ENCODE measurements at places on chromosomes 16 and 17. TPM values are rescaled to one million over a fixed set of nuclear protein-coding genes. Genes with fewer than 3 reads are reported as not detected.

DNA sequence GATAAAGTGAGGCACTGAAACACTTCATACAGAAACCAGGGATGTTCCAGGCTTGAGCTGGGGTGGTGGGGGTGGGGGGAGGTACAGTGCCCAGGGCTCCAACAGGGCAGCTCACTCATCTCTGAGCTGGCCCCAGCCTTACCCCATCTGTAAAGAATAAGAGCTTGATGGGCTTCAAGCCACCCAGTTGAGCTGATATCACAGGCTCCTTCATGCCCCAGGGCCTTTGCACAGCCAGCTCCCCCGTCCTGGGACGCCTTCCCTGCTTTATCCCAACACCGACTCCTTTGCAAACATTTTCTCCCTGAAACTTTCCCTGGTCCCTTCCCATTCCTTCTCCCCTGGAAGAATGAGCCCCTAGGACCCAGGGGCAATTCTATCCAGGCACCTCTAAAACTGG, 261.7 kb downstream of the PARN start:
- DNase-seq, result no peak

GRCh38 chr16:11857161-11857560, 5.8 kb upstream of the RSL1D1 start:
- no peak for DNase-seq

DNA sequence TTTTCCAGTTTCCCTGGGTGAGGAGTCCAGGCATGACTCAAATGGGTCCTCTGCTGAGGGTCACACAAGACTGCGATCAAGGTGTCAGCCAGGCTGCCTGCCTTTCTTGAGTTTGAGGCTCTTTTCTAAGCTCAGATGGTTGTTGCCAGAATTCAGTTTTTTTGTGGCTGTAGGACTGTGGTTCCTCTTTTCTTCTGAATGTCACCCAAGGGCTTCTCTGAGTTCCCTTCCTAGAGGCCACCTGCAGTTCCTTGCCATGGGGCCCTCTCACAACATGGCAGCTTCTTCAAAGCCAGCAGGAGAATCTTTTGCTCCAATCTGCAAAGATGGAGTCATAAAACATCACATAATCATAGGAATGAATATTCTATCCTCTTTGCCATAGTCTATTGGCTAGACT, 17.5 kb downstream of the LIMD2 start:
- DNase-seq, result no peak

GRCh38 chr16:11630046-11630767, 38.0 kb upstream of the SNN start:
- DNase-seq, result no peak

DNA sequence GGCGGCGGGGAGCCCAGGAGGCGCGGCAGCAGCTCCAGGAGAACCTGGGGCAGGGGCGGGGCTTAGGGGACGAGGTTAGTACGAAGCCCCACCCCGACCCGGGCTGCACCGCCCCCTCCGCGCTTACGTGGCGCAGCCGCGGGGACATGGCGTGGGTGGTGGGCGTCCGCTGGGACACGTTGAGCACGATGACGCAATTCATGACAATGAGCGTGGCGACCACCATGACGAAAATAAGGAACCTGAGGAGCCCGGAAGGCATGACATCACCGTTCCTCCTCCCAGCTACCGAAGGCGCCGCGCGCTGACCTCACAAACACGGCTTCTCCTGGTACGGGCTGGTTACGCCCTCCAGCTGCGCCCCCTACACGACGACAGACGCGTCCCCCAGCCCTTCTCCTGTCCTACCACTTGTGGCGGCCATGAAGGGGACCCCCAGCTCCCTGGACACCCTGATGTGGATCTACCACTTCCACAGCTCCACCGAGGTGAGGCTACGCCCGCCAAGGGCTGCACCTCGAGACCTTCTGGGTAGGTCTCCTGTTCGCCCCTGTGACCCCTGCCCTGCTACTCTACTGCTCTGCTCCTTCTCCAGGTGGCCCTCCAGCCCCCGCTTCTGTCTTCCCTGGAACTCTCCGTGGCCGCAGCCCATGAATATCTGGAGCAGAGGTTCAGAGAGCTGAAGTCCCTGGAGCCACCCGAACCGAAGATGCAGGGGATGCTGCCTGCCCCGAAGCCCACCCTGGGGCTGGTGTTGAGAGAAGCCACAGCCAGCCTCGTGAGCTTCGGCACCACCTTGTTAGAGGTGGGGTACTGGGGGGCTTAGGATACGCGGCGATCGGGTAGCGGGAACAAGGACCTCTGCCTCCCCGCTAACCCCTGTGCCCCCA, at the start of gene C17orf107:
TSS of gene C17orf107 (plus strand) at position 196 of the 890 bp plus-strand sequence. CDS start at position 423, 227 bp downstream.
- peak; percentile 94 for DNase-seq

- no peak for DNase-seq
Measured at GRCh38 chr17:73003487-73003886, 89.0 kb downstream of the SLC39A11 start.

DNA sequence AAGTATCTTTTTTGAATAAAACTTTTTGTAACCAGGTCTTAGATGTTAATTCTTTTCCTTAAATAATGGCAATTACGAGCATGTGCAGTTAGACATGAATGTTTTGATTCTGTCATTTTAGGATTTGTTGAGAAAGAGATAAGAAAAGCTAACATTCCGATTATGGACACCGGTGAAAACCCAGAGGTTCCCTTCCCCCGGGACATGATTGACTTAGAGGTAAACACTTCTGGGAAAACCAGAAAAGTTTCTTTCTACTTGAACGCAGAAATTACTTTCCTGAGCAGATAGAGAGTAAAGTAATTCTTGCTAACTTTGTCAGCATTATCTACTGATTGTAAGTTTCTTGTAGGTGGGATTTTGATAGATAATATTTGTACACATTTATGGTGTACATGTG, 9.2 kb downstream of the ATP6V0A1 start:
- DNase-seq, result no peak

DNA sequence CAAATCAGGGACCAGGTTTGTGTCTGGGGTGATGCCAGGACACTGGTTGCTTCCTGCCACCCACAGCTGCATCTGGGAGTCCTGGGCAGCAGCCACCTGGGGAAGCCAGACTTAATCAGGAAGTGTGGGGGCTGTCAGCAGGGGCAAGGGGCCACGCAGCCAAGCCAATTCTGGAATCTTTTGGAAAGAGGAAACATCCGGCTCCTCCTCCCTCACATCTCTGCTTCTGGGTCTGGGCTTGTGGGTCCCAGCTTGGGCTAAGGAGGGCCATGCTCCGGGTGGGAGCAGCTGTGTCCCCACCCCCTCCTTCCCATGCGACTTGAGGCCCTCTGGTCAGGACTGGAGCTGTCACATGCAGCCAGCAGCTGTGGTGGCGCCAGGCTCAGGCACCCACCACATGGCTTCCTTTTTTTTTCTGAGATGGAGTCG, 37.0 kb upstream of the CCDC182 start:
- no peak for DNase-seq

DNA sequence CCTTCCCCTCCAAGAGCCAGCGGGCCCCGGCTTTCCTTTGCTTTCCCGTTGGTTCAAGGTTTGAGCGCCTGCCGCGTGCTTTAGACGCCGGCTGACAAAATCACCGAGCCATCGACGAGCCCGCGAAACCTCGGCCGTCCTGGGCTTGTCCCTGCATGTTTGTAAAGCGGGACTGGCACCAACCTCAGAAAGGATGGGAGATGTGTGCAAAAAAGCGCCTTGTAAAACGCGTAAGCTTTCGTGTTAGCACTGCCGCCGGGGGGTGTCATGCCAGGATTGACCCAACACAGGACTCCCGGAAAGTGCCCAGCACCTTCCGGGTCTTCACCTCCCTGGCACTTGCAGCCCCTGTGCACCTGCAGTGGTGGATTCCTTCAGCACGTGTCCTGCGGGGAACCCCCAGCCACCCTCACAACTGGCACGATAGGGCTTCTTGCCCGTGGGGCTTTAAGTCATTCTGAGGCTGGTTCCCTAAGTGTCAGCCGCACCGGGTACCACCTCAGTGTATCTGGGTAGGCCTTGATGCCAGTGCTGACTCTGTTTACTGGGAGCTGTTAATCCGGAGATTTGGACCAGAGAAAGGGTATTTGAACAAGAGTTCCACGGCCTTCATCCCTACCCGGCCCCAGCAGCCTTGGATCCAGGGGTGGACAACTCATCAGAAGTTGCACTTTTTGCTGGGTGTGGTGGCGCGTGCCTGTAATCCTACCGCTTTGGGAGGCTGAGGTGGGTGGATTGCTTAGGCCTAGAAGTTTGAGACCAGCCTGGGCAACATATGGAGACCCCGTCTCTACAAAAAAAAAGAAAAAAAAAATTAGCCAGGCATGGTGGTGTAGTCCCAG, 817 bp downstream of the NDUFAF8 start:
- DNase-seq, result no peak

- DNase-seq, result no peak
Measured at GRCh38 chr17:38762231-38762630, 9.7 kb downstream of the PSMB3 start.

DNA sequence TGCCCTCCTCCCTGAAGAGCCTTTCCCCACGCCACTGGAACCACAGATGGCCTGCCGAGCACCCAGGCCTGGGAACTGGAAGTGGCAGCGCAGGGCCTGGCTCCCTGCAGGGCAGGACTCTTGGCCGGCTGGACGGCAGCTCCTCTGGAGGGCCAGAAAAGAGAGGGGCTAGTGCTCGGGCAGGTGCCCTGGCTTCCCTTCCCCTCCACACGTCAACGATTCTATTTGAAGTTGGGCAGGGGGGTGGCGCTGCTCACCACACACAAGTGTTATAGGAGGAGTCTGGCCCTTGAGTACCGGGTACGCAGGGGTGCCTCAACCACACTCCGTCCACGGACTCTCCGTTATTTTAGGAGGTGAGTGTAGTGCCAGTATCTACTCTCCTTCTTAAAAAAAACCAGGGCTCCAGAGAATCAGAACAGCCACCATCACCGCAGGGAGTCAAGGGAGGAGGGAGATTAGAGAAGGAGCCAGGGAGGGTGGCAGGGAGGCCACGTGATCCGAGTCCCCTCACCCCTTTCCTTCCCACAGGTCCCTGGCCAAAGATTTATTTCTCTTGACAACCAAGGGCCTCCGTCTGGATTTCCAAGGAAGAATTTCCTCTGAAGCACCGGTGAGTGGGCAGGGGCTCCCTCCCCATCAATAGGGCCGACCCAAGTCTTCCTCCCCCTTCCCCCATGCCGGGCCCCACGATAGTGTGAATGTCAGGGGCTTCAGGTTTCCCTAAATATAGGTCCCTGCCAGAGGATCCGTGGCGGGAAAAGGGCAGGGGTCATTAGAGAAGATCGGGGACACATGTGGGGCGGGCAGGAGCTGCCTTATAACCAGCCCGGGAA, 1.4 kb upstream of the ALDOA start:
- no peak for DNase-seq

GRCh38 chr17:77974396-77974795, 15.9 kb downstream of the TNRC6C start:
- no peak for DNase-seq

DNA sequence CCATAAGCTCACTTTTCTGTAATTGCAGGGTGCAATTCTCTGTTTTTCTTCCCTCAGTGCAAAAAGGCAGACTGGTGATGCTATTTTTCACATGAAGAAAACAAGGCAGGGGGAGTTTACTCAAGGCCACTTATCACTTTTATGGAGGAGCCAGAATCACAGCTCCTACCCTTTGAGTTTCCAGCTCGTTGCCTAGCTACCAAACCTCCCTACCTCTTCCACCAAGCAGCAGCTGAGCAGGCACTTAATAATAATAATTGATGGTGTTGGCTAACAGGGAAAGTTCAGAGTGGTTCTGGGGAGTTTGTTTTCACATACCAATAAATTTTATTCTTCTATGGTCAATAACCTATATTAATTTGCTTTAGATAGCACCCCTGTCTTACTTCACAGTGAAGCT, 31.9 kb upstream of the MPHOSPH6 start:
- DNase-seq, result no peak

DNA sequence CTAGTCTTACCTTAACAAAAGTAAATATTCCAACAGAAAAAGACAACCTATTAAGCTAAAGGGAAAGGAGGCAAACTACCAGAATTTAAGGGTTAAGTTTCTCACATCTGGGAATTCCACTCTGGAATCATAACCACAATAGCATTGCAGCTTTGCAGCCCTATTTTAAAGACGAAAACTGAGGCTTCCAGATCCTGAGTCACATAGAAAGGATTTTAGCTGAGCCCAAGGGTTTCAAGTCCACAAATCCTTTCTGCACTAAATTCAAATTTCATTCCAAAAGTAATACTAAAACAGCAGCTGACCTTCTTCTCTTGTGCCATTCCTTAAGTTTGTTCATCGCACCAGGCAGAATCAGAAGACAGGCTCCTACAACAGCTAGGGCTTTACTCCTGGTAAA, 17.8 kb downstream of the XYLT1 start:
- no peak for DNase-seq

GRCh38 chr17:74485841-74486240, 19.4 kb downstream of the CD300A start:
- DNase-seq, result no peak

GRCh38 chr16:15879255-15879811, 9.1 kb downstream of the CEP20 start:
- DNase-seq, result no peak

GRCh38 chr17:34275881-34276280, 5.9 kb downstream of the CCL7 start:
- DNase-seq, result no peak

- no peak for DNase-seq
Measured at GRCh38 chr16:678858-679813, 1.1 kb upstream of the STUB1 start.

GRCh38 chr17:56680676-56681075, 87.2 kb downstream of the NOG start:
- no peak for DNase-seq

- no peak for DNase-seq
Measured at GRCh38 chr17:44350733-44351226, 5.7 kb downstream of the GRN start.

DNA sequence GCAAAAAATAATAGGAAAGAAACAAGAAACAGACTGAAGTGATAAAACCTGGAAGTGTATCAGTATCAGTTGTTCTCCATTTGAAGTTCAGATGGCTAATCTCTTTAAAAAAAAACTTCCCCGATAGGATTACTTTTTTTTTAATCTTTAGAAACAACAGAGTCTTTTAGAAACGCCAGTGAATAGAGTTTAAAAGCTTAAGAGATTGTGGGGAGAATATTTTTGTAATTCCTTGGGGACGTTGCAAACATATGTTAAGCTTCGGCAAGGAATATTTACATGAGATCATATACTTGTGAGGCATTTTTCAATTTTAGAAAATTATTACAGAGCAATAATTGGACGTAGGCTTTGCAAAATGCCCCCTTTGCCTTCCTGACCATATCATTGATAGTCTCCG, 13.2 kb downstream of the MAF start:
- DNase-seq, result no peak

- DNase-seq, result no peak
Measured at GRCh38 chr17:3740611-3741073, 16.9 kb downstream of the HASPIN start.

- DNase-seq, result no peak
Measured at GRCh38 chr17:74190154-74190553, 13.3 kb upstream of the RPL38 start.

GRCh38 chr16:3099732-3100499, 822 bp upstream of the ZSCAN10 start:
- DNase-seq, result no peak

The TMEM114 gene
- total RNA-seq, result not detected

The MARF1 gene
- total RNA-seq, result 61.5 TPM

The NPIPB9 gene
- 2.9 TPM for total RNA-seq

The C16orf96 gene
- 0.23 TPM for total RNA-seq

The KPNB1 gene
- total RNA-seq, result 306 TPM

The DHODH gene
- total RNA-seq, result 5.7 TPM

The NPIPA2 gene
- total RNA-seq, result 11.5 TPM

The PRSS21 gene
- not detected for total RNA-seq

The RAB37 gene
- total RNA-seq, result not detected

The FKBP10 gene
- 584 TPM for total RNA-seq

The NSRP1 gene
- total RNA-seq, result 19.2 TPM

The SDR42E1 gene
- total RNA-seq, result not detected

The KRT13 gene
- not detected for total RNA-seq

The DNAH2 gene
- not detected for total RNA-seq

The RNF166 gene
- 12.8 TPM for total RNA-seq

The NTN1 gene
- 4.0 TPM for total RNA-seq

All from chondrocyte (in vitro differentiated cells).